ENCODE measurements at places on chromosomes 2 and 18.

DNA sequence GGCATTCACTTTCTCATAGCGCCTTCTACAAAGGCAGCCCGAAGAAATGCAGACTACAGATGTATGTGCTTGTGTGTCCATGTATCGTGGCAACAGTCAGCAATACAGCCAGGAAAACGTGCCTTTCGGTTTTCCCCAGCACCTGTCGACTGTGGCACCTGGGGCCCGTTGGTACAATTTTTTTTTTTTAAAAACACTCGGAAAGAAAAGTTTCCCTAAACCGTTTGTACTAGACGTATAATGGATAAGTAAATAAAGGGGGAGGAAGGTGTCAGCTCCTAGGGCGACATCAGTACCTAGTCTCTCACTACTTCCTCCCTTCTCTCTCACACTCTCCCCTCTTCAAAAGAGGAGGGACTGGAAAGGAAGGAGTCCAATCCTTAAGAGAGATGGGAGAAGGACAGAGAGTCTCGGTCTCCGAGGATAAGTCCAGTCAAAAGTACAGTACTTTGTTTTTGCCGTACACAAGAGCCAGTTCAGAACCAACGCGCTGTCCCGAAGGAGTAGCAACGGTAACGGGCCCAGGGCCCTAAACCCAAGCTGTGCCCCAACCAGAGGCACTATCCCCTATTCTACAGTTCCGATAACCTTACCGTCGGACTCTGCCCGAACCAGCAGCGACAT lies 759 bp downstream of the PPP4R3B start:
- no peak for DNase-seq

GRCh38 chr18:62033207-62033606 lies 140.4 kb upstream of the RNF152 start:
- no peak for DNase-seq

- DNase-seq, result peak; percentile 17
Measured at GRCh38 chr2:222561817-222562645, 93.9 kb downstream of the FARSB start.

DNA sequence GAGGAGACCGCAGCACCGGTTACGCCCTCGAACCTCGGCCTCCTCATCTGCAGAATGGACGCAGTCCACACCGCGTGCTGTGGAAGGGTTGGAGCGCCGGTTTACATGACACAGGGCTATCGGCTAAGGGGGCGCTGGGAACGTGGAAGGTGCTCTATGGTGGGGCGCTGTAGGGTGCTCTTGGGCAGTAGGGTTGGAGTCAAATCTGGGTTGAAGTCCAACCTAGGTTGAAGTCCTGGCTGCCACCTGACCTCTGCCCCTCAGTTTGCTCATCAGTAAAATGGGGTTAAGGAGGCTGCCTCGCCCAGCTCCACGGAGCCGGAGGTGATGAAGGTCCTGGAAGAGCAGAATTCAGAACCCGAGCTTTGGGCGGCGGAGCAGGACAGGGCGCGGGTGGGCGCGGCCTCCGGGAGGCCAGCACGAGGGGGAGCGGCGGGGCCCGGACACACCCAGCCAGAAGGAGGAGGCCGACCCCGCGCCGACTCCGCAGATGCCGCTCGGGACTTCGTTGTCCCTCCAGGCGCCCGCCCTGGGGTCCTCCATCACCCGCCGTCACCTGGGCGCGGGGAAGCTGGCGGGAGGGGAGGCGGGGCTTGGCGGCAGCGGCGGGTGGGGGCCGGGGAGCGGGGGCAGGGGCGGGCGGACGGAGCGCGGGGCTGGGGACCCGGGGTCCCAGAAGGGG lies 558 bp upstream of the GAREM2 start:
- DNase-seq, result no peak

- DNase-seq, result no peak
Measured at GRCh38 chr2:156192468-156192867, 140.1 kb downstream of the NR4A2 start.

DNA sequence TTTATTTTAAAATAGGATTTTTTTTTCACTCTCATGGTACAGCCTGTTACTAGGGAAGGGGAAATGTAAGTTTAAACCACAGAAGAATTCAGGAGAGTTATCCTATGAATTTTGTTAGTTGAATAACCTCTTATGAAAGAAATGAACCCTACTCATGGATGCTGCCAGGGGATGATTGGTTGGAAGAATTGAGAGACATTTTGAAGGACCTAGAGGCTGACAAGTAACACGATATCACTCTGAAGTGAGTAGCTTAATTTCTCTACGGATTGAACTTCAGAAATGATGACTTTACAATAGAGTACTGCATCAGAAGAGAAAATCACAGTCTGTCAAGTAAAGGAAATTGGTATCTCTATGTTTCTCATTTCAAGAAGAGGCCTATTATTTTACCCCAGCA lies 1346.2 kb downstream of the SUCLG1 start:
- DNase-seq, result no peak

GRCh38 chr2:208999911-209000310 lies 423.9 kb upstream of the MAP2 start:
- no peak for DNase-seq

DNA sequence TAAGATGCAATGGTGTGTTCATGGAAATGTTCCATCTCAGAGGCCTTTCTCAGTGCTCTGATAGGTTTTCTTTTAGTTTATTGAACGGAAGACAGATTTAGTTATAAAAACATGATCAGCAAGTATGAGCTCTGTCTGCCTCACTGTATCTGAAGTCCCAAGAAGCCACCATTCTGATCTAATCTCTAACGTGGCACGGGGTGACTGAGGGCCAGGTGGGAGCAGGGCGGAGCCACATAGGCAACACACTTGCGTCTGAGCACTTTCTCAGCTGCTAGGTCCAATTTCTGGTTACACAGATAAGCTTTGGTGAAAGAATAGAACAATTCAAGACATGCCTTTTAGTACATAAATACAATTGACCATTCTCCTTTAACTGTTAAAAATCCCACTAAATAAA lies 60.4 kb downstream of the SNTG2 start:
- DNase-seq, result no peak

DNA sequence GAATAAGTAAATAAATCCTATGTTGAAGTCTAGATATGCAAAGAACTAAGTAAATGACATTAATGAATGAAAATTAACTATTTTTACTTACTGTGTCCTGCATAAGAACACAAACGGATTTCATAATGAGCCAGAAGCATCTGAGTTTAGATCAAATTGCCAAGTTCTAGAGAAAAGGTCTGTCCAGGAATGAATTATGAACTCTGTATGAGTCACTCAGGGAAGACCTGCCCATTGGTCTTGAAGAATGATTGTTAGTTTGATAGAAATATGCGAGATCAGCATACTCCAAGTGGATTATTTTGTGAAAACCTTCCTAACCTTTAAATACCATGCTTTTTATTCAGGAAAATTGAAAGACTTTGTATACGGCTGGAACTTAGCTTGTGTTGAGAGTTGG lies 189.5 kb downstream of the DOK6 start:
- DNase-seq, result no peak

Measured in HuH-7 (cell line).